ENCODE measurements at places on chromosomes 2 and 18.

- DNase-seq = no peak
These were observed 49.1 kb downstream of the CLIP4 start for GRCh38 chr2:29164091-29164846.

DNA sequence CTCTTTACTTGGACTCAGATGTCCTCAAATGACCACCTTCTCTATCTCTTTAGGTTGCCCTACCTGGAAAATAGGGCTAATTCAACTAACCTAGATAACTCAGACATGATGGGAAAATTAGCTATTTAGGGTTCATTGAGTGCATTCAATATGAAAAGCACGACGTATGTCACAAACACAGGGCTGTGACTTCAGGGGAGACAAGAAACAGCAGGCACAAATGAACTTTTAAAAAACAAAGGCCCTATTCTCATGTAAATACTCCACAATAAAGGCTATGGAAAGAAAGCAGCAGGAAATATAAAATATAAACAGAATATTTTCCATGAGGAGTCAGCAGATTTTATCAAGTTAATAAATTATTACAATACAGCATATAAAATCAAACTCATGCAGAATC lies 97.8 kb downstream of the SS18 start:
- no peak for DNase-seq

GRCh38 chr2:26649992-26650712 lies 9.0 kb upstream of the CIB4 start:
- no peak for DNase-seq

GRCh38 chr18:9488538-9488937 lies 13.2 kb downstream of the RALBP1 start:
- no peak for DNase-seq

DNA sequence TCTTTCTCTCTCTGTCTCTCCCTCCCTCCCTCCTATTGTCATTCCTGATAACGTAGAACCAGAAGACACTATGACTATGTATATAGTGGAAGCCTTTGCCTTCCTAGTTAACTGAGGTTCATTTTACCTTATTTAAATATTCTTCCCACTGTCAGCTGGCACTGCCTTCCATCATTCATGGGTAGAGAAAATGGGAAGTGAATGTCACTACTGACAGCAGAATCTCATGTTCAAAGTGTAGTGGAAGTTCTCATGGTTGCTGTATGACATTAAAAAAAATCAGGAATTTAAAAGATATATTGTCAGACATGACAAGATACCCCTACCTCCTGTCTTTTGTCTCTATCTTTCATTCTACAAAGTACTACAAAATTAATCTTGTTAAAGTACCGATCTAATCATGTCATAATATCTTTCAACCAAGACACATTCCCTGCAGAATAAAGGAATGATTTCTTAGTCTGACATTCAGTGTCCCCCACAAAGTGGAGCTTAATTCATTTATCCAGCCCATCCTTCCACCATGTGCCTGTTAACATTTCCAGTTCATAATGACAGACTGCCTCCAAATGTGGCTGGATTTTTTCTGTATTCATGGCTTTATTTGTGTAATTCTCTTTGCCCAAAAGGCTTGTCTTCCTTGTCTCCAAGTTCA lies 250.1 kb upstream of the CDH20 start:
- DNase-seq = no peak

DNA sequence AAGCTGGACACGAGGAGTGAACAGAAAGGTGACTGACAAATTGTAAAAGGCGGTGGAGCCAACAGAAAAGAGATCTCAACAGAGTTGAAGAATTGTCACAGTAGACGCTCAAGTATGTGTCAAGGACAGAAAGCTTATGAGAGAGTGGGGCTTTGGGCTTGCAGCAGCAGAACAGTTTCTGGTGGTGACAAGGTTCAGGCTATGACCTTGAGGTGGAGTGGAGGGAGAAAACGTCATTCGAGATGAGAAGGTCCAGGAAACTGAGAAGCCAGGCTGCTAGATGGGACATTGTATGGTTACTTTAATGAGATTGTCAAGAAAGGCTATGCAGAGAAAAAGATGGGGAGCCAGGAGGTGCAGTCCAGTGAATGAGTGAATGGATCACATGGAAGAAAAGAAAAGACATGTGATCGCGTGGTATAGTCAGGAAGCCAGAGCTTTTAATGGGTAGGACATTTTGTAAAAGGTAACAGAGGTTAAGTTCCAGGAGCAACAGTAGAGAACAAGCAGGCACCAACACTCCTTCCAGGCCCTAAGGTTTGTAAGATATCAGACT lies 91.1 kb upstream of the EPC2 start:
- no peak for DNase-seq

DNA sequence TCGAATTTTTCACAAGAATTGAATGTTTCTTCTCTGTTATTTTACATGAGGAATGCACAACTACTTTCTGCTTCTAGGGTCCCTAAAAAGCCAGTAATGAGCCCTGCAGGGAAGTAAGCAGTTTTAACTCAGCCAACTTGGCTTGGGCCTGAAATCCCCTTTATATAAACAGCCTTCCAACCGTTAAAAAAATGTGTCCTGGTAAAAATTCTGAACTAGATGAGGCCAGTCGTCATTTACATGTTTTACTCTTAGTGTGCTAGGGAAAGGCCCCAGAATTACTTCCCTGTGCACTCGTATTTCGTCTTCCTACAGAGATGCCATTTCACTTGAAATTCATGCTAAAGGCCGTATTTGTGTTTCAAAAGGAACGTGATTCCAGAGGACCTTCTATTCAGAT lies 42.4 kb upstream of the RPE start:
- no peak for DNase-seq

Data from B cell (primary cell).